ENCODE measurements at places on chromosomes 11 and 22.

GRCh38 chr22:23402275-23403151 is 177.6 kb downstream of the IGLL1 start:
- peak; percentile 26 for DNase-seq

- DNase-seq, result no peak
These were observed 11.1 kb upstream of the PHLDA2 start for GRCh38 chr11:2940147-2940920.

DNA sequence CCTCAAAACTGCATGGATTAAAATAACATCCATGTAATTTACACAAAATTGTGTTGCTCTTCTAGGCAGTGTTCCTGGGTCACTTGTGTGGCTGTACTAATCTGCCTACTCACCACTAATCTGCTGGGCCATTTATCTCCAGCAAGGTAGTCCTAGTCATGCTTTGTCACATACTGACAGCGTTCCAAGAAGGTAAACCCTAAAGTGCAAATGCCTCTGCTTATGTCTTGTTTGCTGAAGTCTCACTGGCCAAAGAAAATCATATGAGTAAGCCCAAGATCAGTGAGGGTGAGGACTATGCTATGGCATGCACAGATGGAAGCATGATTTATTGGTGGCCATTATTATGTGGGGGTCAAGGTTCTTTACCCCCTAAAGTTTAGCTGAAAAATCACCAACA is 630.2 kb upstream of the LUZP2 start:
- no peak for DNase-seq

DNA sequence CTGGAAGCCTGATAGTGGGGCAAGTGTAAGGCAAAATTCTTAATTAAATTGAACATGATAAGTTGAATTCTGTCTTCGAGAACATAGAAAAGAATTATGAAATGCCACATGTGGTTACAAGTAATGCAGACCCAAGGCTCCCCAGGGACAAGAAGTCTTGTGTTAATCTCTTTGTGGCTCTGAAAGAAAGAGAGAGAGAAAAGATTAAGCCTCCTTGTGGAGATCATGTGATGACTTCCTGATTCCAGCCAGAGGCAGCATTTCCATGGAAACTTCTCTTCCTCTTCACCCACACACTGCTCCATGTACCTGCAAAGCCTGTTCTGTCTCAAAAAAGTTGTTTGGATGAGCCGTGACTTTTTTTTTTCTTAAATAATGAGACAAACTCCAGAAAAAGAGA is 1.9 kb upstream of the TYR start:
- DNase-seq, result no peak

- no peak for DNase-seq
These were observed 305.9 kb downstream of the BRD1 start for GRCh38 chr22:49521787-49522224.

- no peak for DNase-seq
These were observed 169.6 kb downstream of the ETS1 start for GRCh38 chr11:128417607-128418324.

DNA sequence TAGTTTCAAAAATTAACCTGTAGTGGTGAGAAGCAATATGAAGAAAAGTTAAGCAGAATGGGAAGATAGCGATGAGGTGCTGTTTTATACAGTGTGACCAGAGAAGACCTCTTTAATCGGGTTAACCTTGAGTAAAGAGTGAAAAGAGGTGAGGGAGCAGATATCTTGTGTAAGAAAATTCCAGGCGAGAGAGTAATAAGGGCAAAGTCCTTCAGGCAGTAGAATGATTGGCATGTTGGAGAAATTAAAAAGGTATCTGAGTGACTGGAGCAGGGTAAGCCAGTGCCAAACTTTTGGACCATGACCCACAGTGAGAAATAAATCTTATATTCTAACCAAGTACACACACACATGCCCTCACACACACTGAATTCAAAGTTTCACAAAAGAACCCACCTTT is 374.7 kb upstream of the LARGE1 start:
- DNase-seq, result no peak

DNA sequence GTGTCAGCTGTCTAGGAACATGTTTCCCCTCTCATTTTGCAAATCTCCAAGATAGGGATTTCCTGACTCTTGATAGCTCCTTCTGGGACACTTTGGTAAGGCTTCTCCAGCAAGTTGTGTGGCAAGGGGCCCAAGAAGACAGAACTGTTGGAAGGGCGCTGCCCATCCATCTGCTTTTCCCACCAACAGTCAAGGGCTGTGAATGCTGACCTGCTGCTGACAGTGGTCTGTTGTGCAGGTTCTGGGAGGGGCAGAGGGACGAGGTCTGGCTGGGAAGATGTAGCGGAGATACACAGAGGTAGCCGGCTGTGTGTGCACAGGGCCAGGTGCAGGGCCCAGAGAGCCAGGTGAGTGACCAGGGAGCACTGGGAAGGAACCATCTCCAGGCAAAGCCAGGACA is 12.2 kb downstream of the BCR start:
- DNase-seq, result no peak

DNA sequence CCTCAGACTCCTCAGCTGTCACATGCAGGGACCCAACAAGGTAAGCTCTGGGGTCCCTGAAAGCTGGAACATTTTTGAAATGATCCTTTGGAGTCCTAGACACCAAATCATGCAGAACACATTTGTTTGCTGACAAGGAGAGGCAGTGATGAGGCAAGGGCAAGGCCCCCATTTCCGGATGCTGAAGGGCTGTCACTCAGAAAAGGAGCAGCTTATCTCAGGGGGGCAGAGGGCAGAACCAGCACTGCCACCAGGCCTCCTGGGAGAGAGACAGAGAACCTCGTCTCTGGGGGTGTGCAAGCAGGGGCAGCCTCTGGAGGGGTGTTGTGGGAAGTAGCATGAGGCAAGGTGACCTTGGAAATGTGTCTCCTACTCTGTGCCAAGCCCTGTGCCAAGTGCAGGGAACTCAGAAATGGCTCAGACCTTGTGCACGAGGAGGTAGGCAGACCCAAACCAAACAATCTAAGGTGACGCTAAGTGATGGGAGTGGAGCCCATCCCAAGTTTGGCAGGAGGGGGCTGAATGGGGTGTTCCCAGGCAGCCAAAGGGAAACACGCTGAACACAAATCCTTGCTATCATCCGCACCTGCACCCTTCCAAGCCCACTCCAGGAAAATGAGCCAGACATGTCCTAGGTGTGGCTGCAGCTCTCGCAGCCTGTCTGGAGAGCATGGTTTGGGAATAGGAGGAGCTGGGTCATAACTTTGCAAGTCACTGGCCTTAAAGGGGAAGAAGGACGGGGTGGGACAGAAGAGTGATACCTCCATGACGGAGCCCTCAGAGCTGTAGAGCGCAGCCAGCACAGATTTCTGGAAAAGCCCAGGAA is 94.2 kb downstream of the PDE2A start:
- no peak for DNase-seq

DNA sequence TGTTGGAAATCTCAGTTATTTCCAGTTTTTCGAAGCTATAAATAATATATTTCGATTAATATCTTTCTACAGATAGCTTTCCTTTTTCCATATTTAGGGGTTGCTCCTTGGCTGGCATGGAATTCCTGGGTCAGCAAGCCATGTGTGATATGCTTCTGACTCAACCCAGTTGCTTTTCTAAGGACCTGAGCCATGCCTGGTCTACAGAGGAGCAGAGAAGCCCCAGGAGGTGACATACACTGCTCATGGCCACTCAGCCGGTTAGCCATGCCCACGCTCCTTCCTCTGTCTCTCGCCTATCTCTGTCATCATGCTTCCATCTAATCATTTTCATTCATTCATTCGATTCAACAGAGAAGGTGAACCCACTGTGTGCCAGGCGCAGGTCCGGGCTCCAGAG is 23.2 kb upstream of the PDGFB start:
- DNase-seq, result no peak

All from effector memory CD8-positive, alpha-beta T cell (primary cell).